ENCODE measurements at places on chromosomes 7 and 10. TPM values are rescaled to one million over a fixed set of nuclear protein-coding genes. Genes with fewer than 3 reads are reported as not detected.

DNA sequence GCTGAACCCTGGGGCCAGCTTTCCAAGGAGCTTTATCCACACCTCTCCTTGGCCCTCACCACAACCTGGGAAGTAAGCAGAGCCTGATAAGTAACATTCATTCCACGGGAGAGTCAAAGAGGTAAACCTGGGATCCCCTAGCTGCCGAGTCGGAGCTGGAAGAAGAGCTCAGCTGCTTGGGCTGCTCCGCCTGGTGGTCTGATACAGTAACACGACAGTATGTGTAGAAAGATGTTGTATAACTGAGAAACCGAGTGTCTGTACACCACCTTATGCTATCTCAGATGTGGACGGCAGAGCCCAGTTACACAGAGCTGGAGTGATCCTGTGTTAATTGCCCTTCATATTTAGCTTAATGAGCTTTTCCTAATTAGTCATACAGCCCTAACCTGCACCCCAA is 151.3 kb upstream of the KMT2E start:
- peak; percentile 16 for DNase-seq

- no peak for DNase-seq
These were observed 49.4 kb downstream of the CPEB3 start for GRCh38 chr10:92241501-92241900.

GRCh38 chr10:44281089-44281613 is 103.7 kb downstream of the CXCL12 start:
- DNase-seq = no peak

- DNase-seq = no peak
These were observed 2.2 kb downstream of the TRIM56 start for GRCh38 chr7:101087334-101088068.

GRCh38 chr10:132846631-132847415 is 60.9 kb upstream of the NKX6-2 start:
- no peak for DNase-seq

DNA sequence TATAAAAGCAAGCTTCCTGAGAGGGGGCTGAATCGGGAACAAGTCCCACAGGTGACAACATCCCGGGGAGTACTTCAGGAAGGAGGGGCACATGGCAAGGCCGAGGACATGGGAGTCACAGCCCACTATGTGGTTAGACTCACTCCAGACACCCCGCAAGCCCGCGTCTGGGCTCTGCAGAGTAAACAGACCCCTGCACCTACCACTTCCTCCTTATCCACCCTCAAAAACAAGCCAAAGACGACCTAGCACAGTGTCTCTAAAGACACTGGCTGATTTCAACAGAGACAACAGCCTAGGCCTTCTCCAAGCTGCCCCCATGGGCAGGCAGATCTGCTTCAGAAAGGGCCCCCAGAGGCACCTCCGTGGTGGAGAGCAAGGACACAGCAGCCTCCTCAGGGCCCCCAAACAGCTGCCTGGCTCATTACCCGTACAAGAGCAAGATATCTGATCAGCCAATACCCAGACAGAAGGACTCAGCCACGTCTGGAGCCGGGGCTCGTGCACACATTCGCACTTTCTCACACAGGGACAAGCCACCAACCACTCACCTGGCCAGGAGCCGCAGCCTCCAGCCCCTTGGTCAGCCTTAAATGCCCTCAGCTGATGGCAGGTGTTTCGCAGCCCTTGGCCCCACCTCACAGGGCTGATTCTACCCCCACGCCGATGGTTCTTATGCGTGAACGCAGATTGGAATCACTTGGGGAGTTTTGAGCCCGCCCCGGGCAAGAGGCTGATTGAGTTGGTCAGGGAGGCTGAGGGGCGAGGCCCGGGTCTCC is 10.7 kb upstream of the KPNA7 start:
- no peak for DNase-seq

- DNase-seq = peak; percentile 76
These were observed 10.0 kb upstream of the LRRC4 start for GRCh38 chr7:128041203-128041602.

DNA sequence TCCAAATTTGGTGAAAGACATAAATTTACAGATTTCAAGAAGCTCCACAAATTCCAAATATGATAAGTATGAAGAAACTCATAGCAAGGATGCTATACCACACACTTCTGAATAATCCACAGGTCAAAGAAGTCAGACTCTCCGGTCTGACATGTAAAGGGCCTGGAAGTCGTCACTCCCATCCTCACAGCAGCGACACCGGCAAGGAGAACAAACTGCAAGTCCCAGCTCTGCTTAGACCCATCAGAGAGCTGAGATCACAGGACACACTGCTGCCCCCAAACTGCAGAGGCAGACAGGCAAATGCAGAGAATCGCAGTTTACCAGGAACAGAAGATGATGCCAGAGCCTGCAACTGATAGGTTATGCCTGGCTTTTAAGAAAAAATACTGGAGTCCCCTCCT is 62.0 kb downstream of the AMZ1 start:
- DNase-seq = no peak

GRCh38 chr7:46256870-46257661 is 336.0 kb upstream of the IGFBP3 start:
- peak; percentile 50 for DNase-seq

DNA sequence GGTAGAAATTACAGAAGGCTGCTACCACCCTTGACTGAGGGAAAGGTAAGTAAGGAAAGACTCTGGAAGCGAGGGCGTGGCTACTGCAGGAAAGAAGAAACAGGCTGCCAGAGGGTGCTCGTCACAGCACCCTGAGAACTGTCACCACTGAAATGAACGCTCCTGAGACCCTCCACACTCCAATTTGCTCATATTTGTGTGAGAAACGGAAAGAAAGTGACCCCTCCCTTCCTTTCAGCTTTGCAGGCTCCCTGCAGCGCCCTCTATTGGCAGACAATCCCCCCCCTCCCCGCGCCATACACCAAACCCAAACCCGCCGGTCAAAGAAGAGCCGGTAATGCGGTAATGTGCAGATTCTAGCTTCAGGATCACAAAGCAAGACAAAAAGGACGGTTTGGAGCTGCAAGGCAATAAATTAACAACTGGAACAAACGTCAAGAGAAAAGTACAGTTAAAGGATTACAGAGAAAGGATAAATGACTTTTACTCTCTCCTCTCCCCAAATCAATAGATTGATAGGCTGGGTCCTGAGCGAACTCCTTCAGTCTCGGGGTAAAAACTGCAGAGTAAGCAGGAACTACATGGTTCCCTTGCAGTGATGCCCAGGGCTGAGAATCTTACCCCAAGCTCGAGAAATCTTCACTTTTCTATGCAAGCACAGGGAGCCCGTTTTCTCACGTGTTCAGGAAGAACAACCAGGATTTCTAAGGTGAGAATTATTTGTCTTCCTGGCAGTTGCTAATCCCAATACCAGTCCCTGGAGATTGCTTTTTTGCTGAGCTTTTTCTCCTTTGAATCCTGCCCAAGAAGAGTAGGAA is 47.6 kb downstream of the STEAP1B start:
- no peak for DNase-seq

GRCh38 chr10:95881316-95881715 is 26.5 kb upstream of the CC2D2B start:
- DNase-seq = no peak

GRCh38 chr7:24115661-24116060 is 168.3 kb upstream of the NPY start:
- DNase-seq = peak; percentile 68

DNA sequence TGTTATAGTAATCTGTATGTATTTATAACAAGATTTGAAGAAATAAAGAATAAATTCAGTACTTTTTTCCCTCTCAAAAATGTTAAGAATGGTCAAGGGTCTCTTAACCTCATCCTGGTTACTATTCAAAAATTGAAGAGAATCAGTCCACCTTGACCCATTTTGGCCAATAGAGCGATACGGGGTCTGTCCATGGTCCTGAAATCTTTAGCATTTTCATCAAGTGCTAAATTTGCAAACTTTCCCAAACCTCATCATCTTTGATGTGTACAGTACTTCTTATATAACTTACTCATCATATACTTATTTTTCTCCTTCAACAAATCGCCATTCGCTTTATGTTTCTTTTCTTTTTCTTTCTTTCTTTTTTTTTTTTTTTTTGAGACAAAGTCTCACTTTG is 23.6 kb downstream of the TMEM178B start:
- no peak for DNase-seq

GRCh38 chr7:157337316-157338149 is 729 bp downstream of the DNAJB6 start:
- DNase-seq = peak; percentile 30

GRCh38 chr7:83355143-83355542 is 192.5 kb upstream of the PCLO start:
- DNase-seq = no peak

- DNase-seq = no peak
These were observed 4.6 kb downstream of the SH2B2 start for GRCh38 chr7:102291056-102291915.

- no peak for DNase-seq
These were observed 29.2 kb upstream of the ATRNL1 start for GRCh38 chr10:115063701-115064658.

DNA sequence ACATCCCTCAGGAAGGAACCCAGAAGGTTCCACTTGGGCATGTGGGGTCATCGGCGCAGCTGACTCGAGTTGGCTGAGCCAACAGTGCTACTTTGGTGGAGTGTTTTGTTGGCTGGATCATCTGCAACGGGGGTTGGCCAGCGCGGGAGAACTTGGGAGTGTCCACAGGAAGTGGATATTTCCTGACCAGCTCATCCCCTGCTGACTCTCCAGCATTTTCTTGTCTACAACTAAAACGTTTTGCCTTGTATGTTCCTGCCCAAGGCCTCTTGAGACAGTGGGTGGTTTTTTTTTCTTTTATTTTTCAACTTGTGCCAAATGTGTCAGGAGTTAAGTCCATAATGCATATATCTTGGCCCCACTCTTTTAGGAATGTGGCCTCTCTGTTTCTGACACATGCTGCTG is 208.6 kb downstream of the ZNF365 start:
- DNase-seq = peak; percentile 93

- peak; percentile 86 for DNase-seq
These were observed 10.9 kb upstream of the MAP3K8 start for GRCh38 chr10:30422981-30423654.

DNA sequence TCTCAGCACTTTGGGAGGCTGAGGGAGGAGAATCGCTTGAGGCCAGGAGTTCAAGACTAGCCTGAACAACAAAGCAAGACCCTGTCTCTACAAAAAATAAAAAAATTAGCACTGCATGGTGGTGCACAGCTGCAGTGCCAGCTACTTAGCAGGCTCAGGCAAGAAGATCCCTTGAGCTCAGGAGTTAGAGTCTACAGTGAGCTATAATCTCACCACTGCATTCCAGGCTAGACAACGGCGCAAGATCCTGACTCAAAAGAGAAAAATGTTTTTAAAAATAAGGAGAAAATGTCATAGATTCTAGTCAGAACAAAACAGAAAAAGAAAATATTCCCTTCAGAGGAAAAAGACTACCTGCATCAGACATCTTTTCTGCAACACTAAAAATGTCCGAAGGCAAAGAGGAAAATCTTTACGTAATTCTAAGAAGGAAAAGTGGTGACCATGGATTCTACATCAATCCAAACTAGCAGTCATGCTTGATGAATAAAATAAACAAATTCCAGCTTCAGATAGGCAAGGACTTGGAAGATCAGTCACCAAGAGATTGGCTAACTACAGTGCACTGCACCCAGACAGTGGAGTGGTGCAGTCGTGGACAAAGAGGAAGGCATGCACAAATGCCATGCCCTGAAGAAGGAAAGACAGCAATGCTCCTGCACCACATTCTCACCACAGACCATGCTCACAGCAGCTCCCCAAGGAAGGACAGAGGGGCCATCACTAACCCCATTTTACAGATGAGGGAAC is 54.3 kb downstream of the ERCC6 start:
- DNase-seq = no peak

GRCh38 chr10:3347413-3348182 is 175.0 kb upstream of the PITRM1 start:
- DNase-seq = no peak

DNA sequence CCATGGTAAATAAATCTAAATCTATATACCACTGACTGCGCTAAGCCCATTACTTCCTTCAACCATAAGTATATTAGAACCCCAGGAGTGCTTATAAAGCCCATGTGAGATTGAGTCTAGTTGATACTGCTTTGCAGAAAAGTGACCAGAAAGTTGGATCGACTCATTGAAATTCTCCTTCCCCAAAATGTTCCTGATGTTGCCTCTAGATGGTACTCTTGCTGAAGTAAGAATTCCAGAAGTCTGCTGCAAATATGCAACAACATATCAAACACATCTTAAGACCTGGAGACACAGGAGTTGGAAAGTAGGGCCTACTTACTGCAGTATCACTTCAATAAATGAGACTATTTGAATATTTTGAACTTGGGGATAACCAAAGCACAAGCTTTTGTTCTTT is 550.8 kb downstream of the IPMK start:
- DNase-seq = peak; percentile 16

DNA sequence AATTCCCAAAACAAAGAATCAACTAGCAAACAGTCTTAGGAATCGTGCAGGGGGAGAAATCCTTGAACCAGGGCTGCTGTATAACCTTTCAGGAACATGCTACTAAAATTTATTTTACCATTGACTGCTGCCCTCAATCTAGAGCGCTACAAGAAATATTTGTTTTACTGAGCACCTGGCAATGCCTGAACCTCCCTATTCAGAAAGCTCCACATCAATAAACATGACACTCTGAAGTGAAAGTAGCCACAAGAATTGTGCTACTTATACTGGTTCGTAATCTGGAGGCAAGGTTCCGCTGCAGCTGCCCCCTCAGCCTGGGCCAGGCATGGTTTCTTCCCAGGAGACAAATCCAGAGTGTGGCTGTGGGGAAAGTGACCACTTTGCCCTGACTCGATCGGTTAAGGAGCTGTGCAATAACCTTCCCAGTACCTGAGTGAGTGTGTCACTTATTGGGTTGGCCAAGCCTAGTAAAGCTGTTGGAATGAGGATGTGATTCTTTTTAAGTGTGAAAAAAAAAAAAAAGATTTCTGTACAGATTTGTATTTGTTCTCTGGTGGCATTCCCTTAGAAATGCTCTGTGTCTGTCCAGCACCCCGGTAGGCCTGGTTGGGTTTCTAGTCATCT is 7.7 kb downstream of the VWA2 start:
- no peak for DNase-seq

DNA sequence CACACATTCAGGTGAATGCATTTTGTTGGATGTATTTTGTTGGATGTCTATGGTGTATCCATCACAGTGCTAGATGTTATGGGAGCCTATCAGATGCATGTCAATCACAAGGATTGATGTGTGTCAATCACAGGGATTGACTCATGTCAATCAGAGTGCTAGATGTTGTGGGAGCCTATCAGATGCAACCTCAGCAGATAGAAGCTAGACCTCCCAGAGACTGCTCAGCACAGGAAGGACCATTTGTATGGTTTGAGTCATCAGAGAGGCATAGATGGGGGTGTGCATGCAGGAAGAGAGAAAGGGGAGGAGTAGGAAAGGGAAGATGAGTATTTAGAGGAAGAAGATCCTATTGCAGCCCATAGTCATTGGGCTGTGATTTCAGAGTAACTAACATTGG is 48.3 kb upstream of the PITRM1 start:
- DNase-seq = peak; percentile 65

TLX1 gene
- total RNA-seq = not detected

LRRN3 gene
- total RNA-seq = not detected

IL2RA gene
- not detected for total RNA-seq

FFAR4 gene
- not detected for total RNA-seq

PLEKHS1 gene
- not detected for total RNA-seq

CSTF2T gene
- total RNA-seq = 13.5 TPM

ANKRD7 gene
- total RNA-seq = 3.2 TPM

CYP3A4 gene
- total RNA-seq = not detected

GARIN1A gene
- total RNA-seq = not detected

RPA3 gene
- total RNA-seq = 89.1 TPM

IGF2BP3 gene
- 74.1 TPM for total RNA-seq

GFRA1 gene
- total RNA-seq = 21.3 TPM

PIP gene
- not detected for total RNA-seq

RNF32 gene
- total RNA-seq = not detected

Data from A172 (cell line).